T-helper 9 cell (primary cell): ENCODE measurements at places on chromosomes 16 and 17.

DNA sequence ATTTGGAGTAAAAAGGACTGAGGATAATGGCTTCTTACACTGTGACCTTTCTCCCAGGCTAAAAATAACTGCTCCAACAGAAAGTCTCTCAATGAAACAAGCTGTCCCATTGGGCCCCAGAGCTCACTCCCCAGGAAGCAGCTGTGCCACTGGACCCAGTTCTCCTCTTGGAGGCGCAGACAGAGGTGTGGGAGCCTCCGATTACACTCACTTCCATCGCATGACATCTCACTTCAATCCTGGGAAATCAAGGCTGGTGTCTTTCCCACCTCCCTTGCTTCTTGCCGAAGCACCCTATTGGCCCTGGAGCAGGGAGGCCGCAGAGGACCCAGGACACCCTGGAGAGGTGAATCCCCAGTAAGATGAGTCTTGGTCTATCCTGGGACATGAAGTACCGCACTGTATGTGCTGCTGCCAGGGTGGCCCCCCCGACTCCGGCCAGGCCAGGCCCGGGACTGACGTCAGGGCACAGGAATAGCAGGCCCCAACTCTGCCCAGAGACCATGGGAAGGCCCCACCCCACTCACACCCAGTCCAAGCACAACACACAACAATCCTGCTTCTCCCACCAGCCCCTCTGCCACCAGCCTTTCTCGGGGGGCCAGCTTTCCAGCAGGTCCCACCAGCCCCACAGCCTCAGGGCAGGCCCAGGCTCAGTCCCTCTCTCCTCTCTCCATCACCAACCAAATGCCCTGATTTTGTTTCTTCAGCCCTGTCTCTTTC is 29.5 kb downstream of the SRL start:
- no peak for DNase-seq

- DNase-seq, result no peak
Measured at GRCh38 chr17:43550754-43551153, 4.6 kb upstream of the ETV4 start.

GRCh38 chr16:10780628-10781027 is 37.0 kb downstream of the NUBP1 start:
- DNase-seq, result no peak

DNA sequence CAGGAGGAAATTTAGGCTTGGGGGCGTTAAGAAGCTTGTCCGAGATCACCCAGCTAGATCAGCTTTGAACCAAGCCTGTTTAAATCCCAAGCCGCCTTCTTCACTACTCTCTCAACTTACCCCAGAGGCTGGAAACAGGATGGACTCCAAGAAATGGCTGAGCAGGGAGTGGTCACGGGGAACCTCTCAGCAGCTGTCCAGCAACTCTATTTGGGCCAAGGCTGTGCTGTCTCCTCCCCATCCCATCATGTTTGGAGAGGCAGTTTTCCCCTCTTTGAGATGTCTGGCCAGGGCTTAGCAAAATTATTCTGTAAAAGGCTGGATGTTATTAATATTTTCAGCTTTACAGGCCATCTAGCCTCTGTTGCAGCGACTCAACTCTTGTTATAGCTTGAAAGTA is 305.7 kb downstream of the RBFOX1 start:
- no peak for DNase-seq

DNA sequence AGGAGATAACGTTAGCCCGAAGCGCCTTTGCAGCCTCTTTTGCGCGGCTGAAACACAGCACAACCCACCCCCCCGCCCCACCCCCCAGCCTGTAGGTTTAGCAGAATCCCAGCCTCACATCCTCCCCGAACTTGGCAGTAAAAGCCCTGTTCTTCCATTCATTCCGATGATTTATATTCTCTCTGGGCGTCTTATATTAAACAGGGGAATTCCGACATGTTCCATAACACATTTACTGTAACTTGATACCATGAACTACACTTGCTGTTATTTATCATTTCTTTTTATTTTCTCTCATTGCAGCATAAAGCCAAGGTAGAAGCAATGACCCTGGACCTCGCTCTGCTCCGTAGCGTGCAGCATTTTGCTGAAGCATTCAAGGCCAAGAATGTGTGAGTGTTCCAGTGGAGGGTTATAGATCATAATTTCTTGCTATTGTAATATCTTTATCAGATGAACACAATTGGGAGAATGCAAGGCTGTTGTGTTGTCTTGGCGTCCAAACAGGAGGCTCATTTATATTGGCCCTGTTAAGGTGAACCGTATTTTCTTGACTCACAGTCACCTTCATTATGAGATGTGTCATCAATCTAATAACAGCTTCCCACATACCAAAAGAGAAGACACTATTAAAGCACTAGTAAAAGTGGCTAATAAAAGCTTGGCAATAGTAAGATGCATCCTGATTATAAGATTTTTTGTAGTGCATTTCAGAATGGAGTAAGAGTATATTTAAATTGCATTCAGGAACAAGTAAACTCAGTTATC is 287.3 kb downstream of the WWOX start:
- DNase-seq, result no peak

DNA sequence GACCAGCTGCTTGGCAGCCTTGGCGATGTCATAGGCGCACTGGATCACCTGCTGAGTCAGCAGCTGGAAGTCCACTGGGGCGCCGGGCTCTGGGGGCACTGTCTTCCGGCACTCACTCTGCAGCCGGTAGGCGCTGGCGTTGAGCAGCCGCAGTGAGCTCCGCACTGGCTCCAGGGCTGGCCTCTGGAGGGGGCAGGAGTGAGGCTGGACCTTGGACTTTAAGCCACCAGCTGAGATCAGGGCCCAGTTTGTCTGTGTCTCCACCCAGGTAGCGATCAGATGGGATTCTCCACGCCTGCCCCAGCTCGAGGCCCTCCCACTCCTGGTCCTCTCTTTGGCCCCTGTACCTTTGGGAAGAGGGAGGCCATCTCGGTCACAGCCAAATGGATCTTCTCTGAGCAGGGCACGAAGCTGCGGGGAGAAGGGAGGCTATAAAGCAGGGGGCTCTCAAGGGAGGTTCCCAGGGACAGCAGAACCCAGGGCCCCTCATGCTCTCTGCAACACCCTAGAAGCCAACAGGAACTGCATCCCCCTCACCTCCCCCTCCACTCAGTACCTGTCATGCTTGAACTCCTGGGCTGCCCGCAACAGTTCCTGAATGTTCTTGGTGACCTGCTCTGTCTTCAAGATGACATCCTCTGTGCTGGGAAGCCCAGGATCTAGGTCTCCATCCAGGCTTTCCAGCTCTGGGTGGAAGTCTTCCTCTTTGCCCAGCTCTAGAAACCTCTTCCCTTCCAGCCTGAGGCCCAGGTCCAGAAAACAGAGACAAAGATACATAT is 6.4 kb downstream of the TP53I13 start:
- DNase-seq, result no peak

GRCh38 chr17:7213895-7214299 is 5.7 kb downstream of the DLG4 start:
- peak; percentile 70 for DNase-seq
